Stomach (tissue), 19 donors: ENCODE measurements at places on chromosomes 7 and 10.

- DNase-seq, result no peak
Observed at GRCh38 chr10:47353351-47353750, 5.2 kb downstream of the RBP3 start.

DNA sequence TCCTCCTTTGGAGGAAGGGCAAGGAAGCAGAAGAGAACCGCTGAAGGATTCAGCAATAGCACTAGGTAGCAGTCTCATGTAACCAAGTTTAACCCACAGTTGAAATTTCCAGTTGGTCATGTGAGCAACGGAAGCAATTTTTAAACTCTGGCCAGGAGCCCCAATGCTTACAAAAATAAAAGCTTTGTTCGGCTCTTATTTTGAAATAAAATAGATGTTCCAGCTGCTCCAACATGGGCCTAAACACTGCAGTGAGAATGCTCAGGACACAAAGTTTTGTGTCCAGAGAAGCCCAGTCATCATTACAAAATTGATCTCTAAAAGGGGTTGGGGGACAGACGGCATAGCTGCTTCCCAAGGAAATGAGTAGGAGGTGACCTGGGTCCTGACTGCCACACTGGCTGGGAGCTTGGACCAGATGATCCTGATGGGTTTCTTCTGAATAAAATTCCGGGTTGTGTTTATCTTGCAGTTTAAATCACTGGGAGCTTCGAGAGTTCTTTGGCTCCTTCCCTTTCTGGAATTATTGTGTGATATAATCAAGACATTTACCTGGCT, 452 bp upstream of the TMEM140 start:
- peak; percentile 64 for DNase-seq

DNA sequence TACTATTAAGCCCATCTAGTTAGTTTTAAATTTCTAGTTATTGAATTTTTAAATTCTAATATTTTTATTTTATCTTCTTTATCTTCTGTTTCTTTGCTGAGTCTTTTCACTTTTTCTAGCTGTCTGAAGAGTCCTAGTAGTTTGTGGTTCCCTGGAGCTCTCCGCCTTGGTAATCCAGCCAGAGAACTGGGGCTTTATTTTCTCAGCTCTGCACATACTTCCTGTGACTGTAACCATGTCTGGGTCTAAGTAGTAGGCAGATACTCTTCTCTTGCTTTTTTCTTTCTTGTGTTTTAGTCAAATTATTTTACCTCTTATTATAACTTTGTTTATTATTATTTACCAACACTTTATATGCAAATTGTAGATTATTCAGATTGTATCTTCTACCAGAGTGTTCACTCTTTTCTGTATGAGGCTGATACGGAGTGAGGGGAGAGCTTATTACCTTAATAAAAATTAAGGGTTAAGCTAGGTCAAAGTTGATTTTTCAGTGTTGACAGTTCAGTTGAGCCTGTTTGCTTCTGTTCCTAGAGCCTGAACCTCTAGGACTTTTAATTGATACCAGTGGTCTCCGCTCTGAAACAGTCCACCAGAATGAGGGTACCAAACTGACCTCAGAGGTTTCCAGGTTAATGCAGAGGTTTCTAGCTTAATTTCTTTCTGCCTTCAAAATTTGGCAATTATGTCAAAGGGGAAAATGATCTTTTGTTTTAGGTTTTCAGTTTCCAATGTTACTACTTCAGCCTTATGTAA, 155.4 kb downstream of the ADK start:
- DNase-seq, result no peak

- no peak for DNase-seq
Observed at GRCh38 chr10:89189211-89189734, 17.8 kb downstream of the CH25H start.

- DNase-seq, result no peak
Observed at GRCh38 chr10:22339761-22340328, 5.5 kb upstream of the SPAG6 start.

GRCh38 chr10:20648263-20648874, 248.7 kb downstream of the NEBL start:
- DNase-seq, result no peak

GRCh38 chr10:86747796-86748581, 8.4 kb upstream of the BMPR1A start:
- DNase-seq, result no peak
